ENCODE measurements at places on chromosomes 2 and 18. TPM values are rescaled to one million over a fixed set of nuclear protein-coding genes. Genes with fewer than 3 reads are reported as not detected.

Gene ME2
- 26.1 TPM for total RNA-seq

Gene HOXD12
- total RNA-seq, result not detected

Gene CRYBA2
- total RNA-seq, result not detected

Gene GRB14
- total RNA-seq, result 5.7 TPM

Gene SP110
- total RNA-seq, result 4.7 TPM

Gene ST8SIA3
- not detected for total RNA-seq

Gene CPS1
- total RNA-seq, result 3.7 TPM

Gene TSPYL6
- not detected for total RNA-seq

Measured in skeletal muscle tissue (tissue), 5 donors.